ENCODE measurements at places on chromosomes 7 and 10.

GRCh38 chr10:74991435-74991834 lies 120.0 kb upstream of the SAMD8 start:
- DNase-seq: peak; percentile 54

- DNase-seq: no peak
Measured at GRCh38 chr10:78533098-78533497, 499.4 kb downstream of the RPS24 start.

- DNase-seq: no peak
Measured at GRCh38 chr7:26657206-26657641, 207.2 kb downstream of the SKAP2 start.

- no peak for DNase-seq
Measured at GRCh38 chr7:43856996-43857395, 12.3 kb downstream of the MRPS24 start.

DNA sequence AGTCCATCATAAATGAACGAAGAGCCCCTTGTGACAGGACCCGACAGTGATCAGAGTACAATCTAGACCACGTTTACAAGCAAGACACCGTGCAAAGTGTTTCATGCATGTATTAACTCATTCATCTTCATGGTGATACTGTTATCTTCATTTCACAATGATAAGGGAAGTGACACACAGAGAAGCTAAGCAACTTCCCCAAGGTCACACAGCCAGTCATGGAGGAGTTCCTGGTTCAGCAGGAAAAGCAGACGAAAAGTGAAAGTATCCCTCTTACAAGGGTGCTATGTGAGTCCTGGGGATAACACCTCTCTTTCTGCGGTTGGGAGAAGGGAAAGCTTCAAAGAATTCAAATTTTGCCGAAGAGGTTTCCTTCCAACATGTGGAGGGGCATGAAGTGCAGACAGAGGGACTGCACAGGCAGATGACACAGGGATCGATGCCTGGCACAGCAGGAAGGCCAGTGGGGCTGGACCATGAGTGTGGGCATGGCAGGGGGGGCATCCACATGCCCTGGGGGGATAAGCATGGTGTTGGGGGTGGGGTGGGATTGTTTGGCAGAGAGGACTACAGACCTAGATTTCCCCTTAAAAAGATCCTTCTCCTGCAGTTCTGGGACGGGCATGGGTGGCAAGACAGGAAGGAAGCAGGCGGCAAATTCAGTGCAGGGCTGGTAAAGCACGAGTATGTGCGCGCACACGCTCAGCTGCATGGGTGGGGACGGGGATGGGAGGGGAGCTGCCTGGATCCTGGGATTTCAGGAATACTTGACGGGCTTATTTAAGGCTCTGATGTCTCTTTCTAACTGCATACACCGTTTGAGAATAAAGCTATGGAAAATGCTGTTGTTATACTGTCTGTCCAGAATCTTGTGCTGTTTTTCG lies 33.5 kb upstream of the DDC start:
- no peak for DNase-seq

GRCh38 chr10:121595806-121596688 lies 2.2 kb downstream of the FGFR2 start:
- DNase-seq: no peak

- no peak for DNase-seq
Measured at GRCh38 chr7:149053885-149054284, 25.6 kb upstream of the PDIA4 start.

GRCh38 chr10:17085011-17085725 lies 44.4 kb downstream of the CUBN start:
- DNase-seq: no peak

DNA sequence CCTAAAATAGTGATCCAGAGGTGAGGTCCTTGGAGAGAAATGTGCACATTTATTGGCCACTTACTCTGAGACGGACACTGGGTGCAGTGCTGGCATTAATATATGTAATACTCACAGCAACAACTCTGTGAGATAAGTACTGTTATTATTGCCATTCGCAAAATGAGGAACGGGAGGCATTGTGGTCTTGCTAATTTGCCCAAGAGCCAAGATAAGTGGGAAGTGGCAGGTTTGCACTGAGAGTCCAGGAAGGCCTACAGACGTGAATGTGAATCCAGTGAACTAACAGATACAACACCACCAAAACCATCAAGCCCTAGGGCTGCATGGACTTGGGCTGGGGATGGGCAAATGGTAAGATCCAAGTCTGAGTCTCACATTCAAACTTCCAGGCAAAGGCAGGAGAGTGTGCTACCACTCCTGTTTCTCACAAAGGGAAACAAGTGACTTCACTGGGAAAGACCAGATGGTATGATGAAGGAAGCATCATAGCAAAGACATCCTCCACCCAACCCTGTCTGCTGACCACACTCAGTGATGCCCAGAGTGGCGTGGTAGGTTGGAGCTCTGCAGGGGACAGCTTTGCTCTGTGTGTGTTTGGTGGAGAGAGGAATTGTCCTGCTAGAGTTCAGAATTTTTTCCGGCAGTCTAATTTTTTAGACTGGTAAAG lies 19.2 kb downstream of the TMEM273 start:
- DNase-seq: no peak

DNA sequence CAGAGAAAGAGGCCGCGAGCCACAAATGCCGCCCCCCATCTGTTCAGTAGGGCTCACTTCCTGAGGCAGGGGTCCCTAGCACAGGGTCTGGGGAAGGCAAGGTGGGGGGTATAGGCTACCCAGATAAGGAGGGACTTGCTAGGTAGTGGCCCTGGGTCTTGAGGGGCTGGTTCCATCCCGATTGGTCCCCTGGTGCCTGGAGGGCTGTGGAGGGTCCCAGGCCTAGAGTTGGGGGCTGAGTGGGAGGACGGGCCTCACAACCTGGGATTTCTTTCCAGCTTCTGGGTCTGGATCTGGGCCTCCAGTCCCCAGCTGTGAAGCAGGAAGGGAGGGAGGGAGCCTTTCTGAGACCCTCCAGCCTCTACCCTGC lies 75.1 kb upstream of the EN2 start:
- DNase-seq: no peak

DNA sequence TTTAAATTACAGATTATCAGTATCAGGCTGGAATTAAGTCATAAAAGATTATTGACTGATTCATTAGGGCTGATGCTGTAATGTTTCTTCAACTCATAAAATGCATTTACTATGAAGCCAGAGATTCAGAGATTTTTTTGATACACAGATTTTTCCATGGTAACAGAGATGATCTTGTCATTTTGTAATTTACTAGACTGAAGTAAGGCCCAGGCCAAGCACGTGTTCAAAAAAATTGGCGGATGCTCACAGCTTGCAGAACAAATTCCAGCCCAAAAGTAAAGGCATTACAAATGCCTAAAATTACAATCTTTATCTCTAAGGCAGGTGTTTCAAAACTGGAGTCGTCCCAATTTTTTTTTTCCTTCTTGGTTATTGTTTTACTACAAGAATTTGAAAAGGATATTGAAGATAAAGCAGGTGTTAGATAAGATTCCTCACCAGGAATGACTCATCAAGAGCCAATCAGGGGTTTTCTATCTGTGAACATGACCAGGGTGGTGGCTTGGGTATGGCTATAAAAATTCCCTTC lies 78.4 kb upstream of the MEOX2 start:
- no peak for DNase-seq

- DNase-seq: no peak
Measured at GRCh38 chr7:5582532-5582935, 158.9 kb upstream of the TNRC18 start.

- no peak for DNase-seq
Measured at GRCh38 chr10:130636313-130636930, 500.2 kb downstream of the GLRX3 start.

- DNase-seq: no peak
Measured at GRCh38 chr10:85012305-85012704, 683.9 kb downstream of the CCSER2 start.

GRCh38 chr7:99624484-99624883 lies 7.7 kb downstream of the ZSCAN25 start:
- DNase-seq: peak; percentile 97

DNA sequence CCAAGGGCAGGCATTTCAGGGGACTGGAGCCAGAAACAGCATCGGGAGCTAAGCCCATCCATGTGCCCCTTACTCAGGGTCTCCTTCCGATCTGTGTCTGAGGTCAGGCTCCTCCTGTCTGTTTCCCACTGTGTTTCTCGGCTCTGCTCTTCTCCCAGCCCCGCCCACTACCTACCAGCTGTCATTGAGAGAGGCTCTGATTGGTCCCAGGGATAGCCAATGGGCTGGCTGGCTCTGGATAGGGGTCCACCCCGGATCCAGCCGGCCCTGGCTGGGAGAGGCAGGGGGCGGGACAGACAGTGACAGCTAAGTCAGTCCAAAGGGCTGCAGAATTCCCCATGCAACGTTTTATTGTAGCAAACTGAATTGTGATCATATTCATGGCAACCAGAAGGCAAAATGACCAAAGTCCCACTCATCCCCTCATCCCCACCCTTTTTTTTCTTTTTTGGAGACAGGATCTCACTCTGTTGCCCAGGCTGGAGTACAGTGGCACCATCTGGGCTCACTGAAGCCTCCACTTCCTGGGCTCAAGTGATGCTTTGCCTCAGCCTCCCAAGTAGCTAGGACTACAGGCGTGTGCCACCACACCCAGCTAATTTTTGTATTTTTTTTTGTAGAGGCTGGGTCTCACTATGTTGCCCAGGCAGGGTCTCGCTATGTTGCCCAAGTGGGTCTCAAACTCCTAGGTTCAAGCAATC lies 76.3 kb downstream of the CLIP2 start:
- peak; percentile 49 for DNase-seq

GRCh38 chr10:60717852-60718251 lies 60.4 kb upstream of the CDK1 start:
- DNase-seq: no peak

DNA sequence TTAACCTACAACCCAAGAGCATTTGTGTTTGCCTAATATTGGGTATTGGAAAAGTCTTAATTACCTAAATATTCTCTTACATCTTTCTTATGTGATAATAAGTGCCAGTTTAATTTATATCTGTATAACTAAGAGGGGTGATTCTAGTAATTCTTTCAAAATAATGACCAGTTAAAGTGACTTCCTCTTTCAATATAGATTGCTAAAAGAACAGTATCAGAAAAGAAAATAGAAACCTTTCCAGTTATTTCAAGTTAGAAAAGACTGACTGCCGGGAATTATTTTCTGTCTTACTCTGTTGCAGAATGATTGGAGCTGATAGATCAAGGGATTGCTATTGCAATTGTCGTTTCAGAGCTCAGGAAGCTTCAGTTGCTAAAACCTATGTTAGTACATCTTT lies 525.0 kb upstream of the SEMA3D start:
- no peak for DNase-seq

DNA sequence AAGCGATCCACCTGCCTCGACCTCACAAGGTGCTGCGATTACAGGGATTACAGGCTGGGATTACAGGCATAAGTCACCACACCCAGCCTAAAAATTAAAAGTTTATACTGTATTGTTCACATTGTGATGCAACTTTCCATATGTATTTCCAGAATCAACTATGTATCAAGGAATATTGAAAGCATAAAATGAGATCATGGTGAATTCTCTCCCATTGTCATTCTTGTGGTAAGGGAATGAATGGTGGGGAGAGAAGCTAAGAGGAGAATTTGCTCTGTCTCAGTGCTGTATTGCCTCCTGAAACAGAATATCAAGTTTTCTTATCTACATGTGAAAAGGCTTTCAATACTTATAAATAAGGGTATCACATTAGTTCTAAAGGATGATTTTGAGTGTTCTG lies 81.7 kb downstream of the CD36 start:
- no peak for DNase-seq

- no peak for DNase-seq
Measured at GRCh38 chr7:40429826-40430225, 295.0 kb downstream of the SUGCT start.

Data from Jurkat, Clone E6-1 (cell line).